Hepatocyte (in vitro differentiated cells): ENCODE measurements at places on chromosomes 1 and 21. TPM values are rescaled to one million over a fixed set of nuclear protein-coding genes. Genes with fewer than 3 reads are reported as not detected.

LDLRAD2 gene
- 0.10 and 0.20 TPM in 2 replicates for total RNA-seq

VSIG8 gene
- total RNA-seq = 0.33 TPM in 1 of 2 replicates, not detected in the other

UBE2U gene
- not detected in 2 replicates for total RNA-seq

C1orf226 gene
- 2.7 and 6.6 TPM in 2 replicates for total RNA-seq

OR2T2 gene
- total RNA-seq = not detected in 2 replicates

FMO5 gene
- total RNA-seq = 43.9 and 48.6 TPM in 2 replicates

S100A7A gene
- total RNA-seq = not detected in 2 replicates

USH2A gene
- total RNA-seq = 0.07 and 0.20 TPM in 2 replicates

NUP210L gene
- total RNA-seq = 0.03 and 0.04 TPM in 2 replicates

TRIM58 gene
- not detected in 2 replicates for total RNA-seq

HNRNPCL1 gene
- total RNA-seq = not detected in 2 replicates

LRRC53 gene
- not detected in 2 replicates for total RNA-seq

HCRTR1 gene
- 0.28 TPM in 1 of 2 replicates, not detected in the other for total RNA-seq

PSRC1 gene
- total RNA-seq = 10.1 and 14.3 TPM in 2 replicates

TNFRSF8 gene
- total RNA-seq = not detected in 2 replicates
